CD4-positive, alpha-beta memory T cell (primary cell): ENCODE measurements at places on chromosomes 5 and 9.
A peak's percentile ranks its signal among the peaks of the same experiment; 100 is the strongest.

DNA sequence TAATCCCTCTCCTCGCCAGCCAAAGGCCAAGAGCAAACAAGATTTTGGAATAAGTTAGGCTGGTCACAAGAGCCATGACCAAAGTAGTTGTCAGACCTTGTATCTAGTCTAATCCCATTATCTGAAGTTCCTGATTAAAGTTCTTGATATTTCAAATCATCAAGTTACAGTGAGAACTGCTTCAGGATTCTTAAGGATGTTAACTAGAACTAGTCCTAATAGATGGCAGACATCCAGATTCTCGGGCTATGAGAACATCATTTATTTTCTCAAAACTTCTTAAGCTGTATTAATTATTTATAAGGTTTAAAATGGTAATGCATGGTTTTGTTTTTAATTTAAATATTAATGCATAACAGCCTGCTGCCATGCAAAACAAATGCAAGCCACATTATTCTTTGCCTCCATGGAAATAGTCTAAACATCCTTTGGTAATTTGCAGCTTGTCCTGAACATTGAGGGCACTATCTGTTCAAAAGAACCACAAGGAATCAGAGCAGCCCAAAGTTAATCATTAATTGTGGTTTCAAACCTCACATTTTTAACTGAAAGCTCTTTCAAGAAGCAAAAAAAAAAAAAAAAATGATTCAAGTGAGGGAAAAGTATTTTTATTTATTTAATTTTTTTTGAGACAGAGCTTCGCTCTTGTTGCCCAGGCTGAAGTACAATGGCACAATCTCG is 95.1 kb downstream of the TTC39B start:
- no peak for DNase-seq

GRCh38 chr5:62041156-62041756 is 264.8 kb upstream of the KIF2A start:
- DNase-seq: no peak

DNA sequence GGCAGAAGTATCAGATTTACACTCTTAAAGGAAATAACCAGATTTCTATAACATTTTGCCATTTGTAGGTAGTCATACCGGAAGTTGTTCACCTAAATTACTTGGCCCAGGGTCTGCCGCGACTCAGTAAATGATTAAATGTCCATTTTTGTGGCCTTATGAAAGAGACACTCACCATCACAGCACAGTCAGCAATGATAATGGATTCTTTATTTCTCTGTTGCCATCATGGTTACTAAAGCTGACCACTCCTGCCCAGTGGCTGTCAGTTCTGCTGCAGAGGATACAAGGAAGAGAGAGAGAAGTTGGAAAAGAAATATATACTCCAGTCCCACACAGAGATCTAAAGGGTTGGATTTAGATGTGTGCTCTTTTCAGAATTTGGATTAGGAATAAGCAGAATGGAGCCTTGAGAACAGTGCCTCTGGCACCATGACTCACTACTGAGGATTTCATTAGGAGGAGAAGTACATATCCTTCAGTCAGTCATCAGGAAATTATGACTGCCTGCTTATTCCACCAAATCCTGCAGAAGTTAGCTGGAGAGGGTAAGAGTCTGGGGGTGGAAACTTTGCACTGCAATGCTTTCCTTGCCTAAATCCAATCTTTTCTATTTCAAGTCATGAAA is 72.8 kb upstream of the EFNA5 start:
- DNase-seq: no peak

GRCh38 chr9:128845186-128845931 is 15.8 kb upstream of the SPOUT1 start:
- no peak for DNase-seq

GRCh38 chr5:35319333-35320002 is 89.2 kb upstream of the PRLR start:
- peak; percentile 3 for DNase-seq

DNA sequence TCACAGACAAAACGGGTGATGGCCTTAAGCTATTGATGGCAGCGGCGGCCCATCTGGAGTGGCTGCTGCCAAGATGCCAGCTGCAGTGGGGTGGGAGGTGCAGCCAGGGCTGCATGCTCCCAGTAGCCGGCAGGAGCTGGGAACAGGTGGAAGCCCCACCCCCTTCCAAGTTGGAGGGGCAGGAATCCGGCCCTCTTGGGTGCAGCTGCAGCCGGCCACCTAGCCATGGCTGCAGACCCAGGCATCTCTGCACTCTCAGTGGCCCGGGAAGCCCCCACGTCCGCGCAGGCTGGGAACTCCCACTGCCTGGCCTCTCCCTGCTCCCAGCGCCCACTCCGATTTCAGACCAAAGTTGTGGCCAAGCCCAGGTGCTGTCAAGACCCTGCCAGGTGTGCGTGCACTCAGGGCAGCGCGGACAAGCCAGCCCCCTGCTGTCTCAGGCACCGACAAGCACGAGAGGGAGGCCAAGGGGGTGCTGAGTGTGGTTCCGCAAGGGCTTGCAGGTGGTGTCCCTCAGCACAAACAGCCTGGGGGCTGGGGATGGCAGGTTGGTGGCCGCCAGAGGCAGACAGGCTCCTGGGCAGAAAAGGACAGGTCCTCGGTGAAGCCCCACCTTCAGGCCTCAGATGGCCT is 115.1 kb upstream of the TSLP start:
- DNase-seq: no peak

DNA sequence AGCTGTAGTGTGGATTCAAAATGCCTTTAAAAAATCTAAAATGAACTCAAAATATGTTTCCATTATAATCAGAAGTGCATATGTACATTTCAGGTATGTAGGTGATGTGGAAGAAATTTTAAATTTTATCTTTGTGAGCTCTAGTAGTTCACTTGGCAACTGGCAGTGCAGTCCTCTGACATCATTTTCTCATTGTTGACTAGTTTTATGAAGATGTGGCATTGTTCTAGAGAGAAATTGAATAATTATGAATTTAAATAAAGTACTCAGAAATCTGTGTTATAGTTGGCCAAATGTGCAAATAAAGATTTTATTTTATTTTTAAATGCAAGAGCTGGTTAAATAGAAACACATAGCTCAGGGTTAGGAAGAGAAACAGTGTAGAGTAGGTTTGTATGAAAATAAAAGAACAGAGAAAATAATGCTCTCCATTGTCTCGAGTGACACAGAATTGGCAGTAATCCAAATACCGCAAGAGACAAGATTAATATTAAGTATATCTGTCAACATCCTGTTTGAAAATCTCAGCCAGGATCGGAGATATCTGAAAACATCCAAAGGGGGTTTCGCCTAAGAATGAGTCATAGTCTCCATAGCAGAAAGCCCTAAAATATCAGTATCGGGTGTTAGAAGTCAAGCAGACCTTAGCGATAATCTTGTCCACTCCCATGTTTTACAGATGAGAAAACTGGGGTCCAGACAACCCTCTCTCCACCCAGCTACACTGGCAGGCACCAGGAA is 189.4 kb downstream of the CCDC192 start:
- DNase-seq: peak; percentile 51

DNA sequence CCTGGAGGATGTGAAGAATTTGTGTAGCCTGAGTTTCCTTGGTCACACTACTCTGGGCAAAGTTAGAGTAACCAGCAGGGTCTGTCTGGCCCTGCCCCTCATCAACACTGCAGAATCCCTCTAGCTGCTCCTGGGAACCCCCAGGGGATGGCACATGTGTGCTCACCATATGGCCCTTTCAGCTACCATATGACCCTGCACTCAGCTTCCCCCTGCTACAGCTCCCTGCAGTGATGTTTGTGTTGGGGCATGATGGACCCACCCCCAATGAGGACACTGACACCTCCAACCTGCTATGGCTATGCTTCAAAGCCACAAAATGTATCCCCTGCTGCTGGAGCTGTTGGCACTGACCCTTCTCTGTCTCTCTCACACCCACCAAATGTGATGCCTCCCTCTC is 152.7 kb downstream of the SNX18 start:
- DNase-seq: no peak

DNA sequence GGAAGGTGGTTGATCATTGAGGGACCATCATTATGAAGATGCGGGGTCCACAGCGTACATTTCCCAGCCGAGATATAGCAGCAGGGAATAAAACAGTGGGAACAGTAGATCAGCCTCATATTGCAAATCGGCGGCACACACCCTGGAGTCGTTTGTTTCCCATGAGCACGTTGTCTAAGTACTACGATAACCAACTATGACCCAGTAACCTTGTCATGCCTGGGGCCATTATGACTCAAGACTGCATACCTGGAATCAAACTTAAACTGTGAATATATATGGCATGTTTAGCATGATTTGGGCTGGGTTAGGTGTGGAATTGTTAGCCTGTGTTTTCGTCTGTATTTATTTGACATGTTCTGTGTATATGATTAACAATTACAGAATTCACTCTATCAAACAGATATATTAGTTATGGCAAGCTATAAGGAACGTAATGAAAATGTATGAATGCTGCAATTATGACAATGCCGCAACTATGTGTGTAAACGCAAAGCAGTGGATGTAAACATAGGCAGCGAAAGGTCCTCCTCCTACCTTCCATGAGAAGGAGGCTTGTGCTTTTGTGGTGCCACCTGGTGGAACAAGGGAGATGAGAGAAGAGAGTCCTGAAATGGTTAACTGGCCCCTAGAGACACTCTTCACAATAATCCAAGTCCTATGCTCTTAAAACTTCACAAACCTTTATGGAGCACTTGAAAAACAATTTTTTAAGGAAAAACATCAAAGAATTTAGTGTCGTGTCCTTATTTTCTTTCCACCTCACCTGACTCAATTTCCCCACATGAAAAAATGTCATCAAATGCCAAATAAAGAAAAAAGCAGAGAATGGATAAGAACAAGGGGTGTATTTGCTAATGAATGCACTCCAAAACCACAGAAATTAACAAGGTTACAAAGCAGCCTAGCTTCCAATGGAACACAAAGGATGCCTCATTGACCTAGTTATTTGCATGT is 47.1 kb downstream of the SEMA5A start:
- no peak for DNase-seq

GRCh38 chr5:115838885-115839518 is 2.4 kb downstream of the ATG12 start:
- DNase-seq: peak; percentile 43

DNA sequence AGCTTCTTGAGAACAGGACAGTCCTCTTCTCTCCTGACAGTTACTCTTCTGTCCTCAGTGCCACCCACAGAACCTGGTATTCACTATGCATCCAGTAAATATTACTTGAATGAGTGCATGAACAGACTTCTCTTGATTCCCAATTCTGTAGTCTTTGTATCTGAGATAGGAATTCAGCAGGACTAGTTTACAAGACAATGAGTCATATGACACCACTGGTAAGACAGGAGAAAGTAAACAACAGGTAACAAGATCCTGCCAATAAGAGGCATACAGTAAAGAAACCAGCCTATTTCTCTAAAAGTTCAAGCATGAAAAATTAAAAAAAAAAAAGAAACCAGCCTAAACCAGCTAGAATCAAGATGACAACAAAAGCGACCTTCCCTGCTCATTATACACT is 6.2 kb downstream of the ZNF883 start:
- no peak for DNase-seq

DNA sequence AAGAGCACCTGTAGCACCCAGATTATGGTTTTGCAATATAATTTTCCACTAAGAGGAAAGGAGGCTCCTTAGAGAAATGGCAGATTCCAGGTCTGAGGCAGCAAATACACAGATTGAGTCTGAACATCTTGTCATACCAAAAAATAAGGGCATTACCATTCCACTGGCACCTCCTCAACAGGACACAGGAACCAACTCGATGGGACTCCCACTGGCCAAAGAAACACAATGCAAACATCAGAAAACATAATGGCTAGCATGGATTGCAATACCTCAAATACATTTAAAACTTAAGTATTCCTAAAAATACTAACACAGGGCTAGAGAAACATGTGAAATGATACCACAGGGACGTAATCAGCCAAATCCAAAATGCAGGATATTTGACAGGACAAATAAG is 12.4 kb upstream of the RANBP17 start:
- no peak for DNase-seq

GRCh38 chr9:113566016-113566711 is 102.6 kb downstream of the RGS3 start:
- no peak for DNase-seq

- DNase-seq: no peak
These were observed 13.6 kb downstream of the C9orf57 start for GRCh38 chr9:72046630-72047456.

GRCh38 chr5:100889896-100890295 is 13.2 kb downstream of the ST8SIA4 start:
- DNase-seq: no peak

GRCh38 chr9:132804576-132805295 is 73.3 kb downstream of the AK8 start:
- no peak for DNase-seq

DNA sequence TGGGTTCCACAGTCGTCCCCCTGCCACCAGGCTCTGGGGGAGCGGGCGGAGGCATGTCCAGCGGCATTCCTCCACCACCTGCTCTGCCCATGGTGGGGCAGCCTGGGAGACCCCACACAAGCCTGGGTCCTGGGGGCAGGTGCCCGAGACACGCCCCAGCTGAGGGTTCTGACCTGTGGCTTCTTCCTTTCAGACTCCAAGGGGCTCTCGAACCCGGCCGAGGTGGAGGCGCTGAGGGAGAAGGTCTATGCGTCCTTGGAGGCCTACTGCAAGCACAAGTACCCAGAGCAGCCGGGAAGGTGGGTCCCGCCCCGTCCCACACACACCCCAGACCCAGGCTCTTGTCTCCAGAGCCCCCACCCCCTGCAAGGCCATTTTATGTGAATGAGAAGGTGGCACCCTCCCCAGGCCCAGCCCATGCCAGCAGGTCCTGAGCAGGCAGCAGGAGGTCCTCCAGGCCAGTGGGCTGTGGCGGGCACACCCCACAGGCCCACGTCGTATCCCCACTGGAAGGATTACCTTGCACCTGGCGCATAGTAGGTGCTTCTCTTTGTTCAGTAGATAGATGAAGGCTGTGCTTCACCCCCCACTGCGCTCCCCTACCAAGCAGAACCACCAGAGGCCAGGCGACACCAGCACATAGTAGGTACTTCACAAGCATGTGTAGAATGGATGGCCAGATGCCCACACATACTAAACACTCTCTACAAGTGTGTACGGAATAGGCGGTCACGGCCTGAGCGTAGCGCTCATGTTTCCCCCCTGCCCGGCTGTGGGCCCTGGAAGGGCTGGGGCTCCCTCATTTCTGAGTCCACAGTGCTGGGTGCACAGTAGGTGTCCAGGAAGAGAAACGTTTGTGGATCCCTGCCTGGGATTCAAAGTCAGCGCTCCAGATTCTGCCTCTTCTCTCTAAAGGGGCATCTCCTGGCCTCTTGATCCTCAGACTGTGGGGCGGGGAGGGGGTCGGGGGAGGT is 107.9 kb downstream of the RXRA start:
- no peak for DNase-seq
